Muscle of arm (tissue), 14 donors: ENCODE measurements at places on chromosomes 2 and 18. TPM values are rescaled to one million over a fixed set of nuclear protein-coding genes. Genes with fewer than 3 reads are reported as not detected.
A peak's percentile ranks its signal among the peaks of the same experiment; 100 is the strongest.

DNA sequence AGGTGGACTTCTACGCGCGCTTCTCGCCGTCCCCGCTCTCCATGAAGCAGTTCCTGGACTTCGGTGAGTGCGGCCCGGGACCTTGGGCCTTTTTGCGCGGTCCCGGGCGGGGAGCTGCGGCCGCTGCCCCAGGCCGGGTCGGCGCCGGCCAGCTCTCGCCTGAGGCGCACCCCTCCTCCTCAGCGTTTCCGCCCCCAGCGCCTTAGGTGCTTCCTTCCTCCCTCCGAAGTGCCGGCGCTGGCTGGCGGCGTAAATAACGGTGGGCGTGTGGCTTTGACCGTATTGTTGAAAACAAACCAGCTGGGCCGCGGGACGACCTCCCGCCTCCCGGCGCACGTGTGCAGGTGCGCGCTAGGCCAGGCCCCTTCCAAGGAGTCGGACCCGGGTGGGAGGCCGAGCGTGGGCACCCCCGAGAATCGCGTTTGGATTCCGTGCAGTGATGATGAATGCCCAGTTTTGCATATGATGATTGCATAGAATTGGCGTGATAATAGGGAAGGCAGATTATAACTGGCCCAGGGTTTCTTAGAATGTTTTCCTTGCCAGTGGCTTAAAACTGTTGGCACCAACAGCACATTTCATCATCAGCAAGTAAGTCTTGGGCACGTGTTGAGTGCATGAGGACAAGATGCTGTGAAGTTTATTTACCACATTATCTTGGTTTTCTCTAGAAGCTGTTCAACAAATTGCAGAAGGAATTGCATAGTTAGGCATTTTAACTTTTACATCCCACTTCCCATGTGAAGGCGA is 569 bp downstream of the PDK1 start:
- DNase-seq = peak; percentile 49

DNA sequence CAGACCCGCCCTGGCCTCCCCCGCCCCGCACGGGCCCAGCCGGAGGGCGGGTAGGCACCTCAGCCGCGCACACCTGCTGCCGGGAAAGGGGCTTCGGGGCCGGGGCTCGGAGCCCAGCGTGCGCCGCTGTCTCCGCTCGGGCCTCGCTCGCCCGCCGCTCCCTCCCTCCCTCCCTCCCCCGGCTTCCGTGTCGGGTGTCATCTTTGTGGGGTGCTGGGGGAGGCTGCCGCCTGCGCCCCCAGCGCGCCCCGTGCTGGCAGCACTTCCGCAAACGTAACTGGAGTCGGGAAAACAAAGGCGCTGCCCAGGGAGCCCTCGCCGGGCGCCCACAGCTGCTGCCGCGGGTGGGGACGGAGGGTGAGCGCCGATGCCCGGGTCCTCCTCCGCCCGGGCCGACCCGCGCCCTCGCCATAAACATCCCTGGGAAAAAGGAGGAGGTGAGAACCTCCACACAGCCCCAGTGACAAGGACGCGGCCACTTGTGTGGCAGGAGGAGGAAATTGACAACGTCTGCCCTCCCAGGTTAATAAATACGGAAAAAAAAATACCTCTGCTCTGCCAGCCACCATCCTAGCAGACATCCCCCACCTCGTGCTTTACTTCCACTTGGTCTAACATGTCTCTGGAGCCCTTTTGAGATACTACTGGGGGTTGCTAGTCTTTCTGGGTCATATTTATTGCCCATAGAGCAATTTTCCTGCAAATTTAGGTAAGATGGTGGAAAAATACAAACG is 550 bp downstream of the MFSD6 start:
- peak; percentile 19 for DNase-seq

FABP1 gene
- polyA plus RNA-seq = 5.0 TPM

DNA sequence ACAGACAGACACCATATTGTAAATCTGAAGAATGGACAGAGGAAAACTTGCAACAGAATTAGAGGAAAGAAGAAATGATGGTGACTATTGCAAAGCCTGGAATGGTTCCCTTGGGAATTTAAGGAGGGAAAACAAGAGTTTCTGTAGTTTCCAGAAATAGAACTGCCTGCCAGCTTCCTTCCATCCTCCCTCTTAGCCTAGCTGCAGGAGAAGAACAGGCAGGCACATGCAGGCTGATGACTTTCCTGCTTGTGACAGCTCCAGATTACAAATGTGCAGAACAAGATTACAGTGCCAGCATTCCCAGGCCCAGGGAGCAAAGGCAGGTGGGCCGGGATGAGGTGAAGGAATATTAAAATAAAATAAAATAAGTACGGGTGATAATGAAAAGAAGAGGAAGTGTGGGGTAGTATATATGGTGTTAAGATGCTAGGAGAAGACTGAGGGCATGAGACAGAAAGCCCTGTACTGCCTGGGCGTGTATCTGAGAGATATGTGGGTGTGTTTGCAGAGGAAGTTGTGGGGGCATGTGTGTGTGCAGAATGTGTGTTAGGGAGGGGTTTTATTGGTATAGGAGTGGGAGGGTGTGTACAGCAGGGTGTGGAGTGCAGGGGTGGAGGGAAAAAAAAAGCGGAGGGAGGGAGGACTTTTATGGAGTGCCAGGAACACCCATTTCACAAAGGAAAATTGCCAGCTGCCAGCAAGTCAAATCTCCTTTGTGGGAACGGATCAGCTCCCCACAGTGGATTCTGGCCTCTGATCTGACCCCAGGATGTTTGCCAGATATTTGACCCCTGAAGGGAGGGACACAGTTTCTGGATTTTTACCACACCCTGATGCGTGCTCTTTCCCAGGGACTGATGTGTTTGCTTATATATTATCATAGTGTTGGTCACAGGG is 43.9 kb upstream of the NEMP2 start:
- DNase-seq = peak; percentile 21

- peak; percentile 54 for DNase-seq
Measured at GRCh38 chr2:100802066-100802465, 17.9 kb upstream of the NPAS2 start.

DNA sequence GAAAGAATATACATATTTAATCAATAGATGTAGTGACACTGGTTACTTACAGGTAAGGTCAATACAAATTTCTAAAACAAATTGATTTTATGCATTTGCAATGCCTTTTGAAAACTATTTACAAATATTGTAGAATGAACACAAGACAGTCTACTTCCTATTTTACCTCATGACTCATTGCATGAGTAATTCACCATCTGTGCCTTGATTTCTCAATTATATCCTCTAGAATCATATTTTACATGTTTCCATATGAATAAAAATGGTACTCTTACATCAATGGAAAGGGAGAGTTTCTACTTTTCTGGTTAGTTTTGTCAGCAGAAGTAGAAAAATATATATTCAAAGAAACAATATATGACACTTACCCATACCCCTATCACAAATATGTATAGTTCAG is 203.8 kb upstream of the CDH7 start:
- DNase-seq = no peak

DNA sequence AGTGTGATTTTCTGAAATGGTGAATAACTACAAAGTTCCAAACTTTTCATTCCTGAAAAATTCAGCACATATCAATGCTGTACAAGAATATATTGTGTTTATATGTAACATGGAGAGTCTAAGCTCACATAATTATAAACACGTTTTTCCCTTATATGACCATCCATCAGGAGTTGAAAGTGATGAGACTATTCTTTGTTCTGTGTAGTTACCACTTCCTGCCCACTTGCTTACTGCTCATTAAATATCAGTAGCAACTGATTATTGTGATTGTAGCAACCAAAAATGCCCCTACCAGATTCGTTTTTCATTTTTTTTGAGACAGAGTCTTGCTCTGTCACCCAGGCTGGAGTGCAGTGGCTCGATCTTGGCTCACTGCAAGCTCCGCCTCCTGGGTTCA is 30.8 kb downstream of the OTX1 start:
- DNase-seq = no peak

- no peak for DNase-seq
Measured at GRCh38 chr2:54535599-54536195, 79.6 kb downstream of the SPTBN1 start.

ATF2 gene
- 31.9 TPM for polyA plus RNA-seq

SF3B6 gene
- 111 TPM for polyA plus RNA-seq

DNA sequence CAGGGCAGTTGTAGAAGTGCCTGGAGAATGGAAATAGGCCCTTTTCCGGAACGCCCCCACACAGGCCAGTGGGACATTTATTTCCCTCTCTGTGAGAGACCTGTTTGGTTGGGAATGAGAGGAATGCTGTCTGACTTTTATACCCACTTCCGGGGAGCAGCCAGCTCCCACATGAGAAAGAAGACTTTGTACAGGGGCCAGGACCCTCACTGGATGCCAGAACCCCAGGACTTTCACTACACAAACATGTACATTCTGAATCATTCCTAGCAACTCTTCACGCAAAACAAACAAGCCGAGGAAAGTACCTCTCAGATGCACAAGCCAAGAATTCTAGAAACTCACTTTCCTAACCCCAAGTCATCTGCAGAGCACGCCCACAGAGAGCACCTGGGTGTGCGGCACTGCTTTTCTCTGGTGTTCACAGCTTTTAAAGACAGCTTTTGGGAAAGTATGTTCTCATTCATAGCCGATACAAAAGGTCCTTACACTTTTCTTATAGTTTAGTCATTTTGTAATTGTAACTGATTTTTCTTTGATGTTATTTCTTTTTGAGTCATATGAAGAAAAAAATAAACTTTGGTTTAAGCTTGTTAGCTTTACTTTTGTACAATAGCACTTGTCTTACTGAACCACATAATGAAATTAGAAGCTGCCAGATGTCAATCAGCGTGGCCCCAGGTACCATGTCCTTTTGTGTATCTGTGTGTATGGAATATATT is 856.1 kb upstream of the ID2 start:
- no peak for DNase-seq

- DNase-seq = no peak
Measured at GRCh38 chr2:239293775-239294430, 106.9 kb downstream of the HDAC4 start.

DNA sequence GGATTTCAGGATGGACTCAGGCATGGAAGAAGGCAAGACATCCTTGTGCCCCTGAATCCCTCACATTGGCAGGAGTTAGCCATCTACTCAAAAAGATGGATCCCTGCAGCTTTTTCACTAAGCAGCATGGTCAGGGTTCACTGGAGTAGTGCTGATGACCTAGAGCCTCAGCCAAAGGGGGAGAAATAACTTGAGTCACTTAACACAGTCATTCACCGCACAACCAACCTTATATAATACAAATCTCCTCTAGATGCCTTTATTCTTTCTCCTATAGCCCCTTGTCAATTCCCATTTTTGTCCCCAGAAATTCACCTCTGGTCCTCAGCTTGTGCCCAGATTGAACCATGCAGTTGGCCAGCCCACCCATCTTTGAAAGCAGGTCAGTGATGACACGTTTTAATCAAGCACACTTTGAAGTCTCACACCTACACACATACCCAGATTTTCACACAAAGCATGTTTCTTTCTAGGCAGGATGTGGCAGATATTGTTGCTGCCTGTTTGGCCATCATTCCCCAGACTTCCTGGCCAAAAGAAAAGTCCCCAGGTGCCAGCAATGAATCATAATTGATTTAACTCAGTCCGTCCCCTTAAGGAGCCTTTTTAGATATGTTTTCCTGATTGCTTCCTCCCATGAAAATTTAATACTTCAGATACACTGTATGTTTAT is 84.2 kb downstream of the LBH start:
- no peak for DNase-seq

DNA sequence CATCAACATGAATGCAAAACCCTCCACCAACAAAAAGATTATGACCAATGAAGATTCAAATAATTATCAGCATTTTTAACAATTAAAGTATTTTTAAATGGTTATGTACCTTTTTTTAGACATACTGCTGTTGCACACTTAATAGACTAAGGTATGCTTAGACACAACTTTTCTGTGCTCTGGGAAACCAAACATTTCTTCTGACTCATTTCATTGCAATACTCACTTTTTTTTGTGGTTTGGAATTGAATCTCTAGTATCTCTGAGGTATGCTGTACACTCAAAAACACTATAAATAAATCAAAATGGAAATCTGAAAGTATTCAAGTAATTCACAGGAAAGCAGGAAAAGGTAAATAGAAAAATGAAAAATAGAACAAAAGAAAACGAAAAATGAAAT is 247.9 kb upstream of the POU3F3 start:
- DNase-seq = no peak

- no peak for DNase-seq
Measured at GRCh38 chr2:16680304-16680703, 14.7 kb upstream of the CYRIA start.

DNA sequence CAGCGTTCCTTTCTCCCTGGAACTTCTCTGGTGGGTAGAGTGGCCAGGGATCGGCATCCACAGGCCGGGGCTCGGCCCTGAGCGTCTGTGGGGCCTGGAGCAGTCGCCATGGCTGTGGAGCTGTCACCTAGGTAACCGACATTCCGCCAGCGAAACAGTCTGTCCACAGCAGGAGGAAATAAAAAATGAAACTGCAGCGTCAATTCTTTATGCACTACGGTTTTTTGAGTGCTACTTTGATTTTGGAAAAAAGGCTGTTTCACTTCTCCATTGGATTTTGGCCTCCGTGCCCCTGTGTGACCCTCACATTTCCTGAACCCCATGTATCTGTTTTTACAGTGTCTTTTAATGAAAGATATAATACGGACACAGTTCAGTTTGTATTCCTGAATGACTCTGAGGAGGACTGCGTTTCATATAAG is 163.4 kb downstream of the LDLRAD4 start:
- peak; percentile 85 for DNase-seq

DNA sequence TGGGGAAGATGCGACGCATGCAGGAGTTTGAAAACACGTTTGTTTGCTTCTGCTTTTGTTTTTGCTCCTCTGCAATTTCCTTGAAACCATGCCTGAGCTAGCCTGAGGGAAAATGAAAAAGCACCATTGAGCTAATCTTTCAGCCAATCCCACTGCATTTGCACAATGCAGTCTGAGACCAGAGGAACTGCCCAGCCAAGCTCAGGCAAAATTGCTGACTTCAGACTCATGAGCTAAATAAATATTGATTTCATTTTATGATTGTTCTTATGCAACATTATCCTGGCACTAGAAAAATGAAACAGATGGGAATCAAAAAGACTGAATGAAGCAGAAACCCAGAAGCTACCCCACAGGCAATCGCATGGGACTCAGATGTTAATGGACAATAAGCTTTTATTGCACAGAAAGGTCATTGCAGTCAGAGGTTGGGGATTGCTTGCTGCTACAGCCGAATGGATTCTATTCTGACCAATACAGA is 37.0 kb downstream of the TPRKB start:
- DNase-seq = no peak

GRCh38 chr2:191389288-191389687 is 144.1 kb downstream of the MYO1B start:
- no peak for DNase-seq

TMEM182 gene
- polyA plus RNA-seq = 239 TPM
